Epithelial cell of proximal tubule (primary cell): ENCODE measurements at places on chromosomes 16 and 17.

DNA sequence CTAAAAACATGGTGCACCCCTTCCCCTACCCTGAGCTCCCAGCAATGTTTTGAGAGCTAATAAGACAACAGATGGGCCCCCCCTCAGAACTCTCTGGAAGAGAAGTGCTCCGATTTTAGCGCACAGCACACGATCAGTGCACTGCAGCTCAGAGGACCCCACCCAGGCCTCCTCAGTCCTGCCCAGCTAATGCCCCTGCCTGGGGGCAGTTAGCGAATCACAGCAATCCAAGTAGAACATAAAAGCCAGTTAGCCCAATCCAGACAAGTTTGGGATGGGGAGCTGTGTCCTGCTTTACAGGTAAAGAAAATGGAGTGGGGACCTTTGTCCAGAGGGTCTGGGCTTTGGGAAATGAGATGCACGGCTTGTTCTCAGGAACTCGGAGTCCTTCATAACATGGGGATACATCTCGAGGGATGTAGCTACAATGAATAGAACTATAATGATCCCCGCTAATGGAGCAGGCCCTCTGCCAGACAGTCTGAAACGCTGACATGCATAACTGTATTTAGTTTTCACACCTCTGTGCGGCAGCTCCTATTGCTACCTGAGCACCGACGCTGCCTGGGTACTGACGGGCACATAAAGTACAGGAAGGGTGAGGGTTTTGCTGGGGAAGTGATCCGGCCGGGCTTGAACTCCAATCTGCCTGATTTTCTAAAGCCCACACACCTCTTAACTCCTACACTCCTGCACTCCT lies 29.7 kb upstream of the CDC42EP4 start:
- no peak for DNase-seq

- no peak for DNase-seq
Observed at GRCh38 chr16:55189682-55190636, 134.0 kb upstream of the IRX6 start.

DNA sequence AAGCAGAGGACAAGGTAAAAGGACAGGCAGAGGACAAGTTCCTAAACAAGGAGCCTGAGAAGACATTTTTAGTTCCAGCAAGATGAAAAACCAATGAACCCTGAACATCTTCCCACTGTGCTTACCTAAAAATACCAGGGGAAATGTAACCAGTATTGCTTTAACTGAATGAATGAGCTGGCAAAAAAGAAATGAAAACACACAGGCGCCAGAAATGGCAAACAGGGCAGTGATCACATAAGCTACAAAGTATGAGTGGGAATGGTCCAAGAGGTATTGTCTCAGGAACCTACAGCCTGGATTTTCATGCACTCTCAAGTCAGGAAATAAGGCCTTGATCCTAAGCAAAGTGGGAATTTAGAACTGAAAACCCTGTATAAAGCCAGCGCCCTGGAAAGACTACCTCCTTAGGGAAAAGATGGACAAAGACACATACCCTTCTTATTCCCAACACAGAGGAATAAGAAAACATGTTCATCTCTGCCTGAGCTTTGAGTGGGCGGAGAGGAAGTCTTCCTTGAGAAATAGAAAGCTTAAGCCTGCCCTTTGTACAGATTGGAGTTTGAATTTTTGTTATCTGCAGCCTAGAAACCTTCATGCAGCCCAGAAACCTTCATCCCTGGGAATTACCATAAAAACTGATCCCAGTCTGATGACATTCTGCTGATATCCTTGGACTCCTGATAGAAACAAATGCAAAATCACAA lies 2.1 kb downstream of the CMTM2 start:
- DNase-seq, result peak; percentile 25

GRCh38 chr16:55036371-55036821 lies 105.7 kb downstream of the IRX5 start:
- DNase-seq, result no peak

DNA sequence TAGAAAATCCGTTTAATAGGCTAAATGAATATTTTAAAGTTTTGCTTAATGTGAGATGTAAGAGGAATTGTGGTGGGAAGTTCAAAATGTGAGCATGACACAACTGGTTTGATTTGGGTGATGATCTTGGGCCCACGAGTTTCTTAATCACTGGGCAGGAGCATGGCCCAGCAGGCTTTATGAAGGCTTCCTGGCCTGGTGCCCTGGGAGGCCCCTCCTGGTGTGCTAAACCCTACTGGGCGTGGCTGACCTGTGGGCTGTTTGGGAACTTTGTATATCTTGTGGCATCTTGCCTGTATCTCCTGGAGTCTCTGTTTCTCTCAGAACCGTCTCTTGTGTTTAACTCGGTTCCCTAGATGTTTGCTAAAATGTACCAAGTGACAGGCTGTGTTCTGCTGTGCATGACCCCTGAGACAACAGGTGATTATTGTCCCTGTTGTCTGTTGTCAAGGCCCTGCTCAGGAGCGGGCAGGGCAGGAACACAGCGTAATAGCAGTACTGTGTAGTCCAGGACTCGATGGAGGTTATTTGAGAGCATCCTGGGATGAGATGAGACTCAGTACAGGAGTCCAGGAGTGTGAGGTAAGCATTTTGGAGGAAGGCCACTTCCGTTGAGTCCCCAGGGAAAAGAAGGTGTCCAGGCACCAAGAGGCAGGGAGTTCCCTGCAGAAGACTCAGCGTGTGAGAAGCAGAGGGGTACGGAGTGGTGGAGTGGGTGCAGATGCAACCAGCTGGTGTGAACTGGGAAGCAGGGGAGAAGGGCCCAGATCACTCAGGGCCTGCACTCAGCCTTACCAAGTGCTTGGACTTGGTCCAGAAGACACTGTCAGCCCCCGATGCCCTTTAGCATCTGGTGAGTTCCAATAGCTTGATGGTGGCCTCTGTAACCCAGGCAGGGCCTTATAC lies 48.5 kb downstream of the B9D1 start:
- no peak for DNase-seq

- peak; percentile 79 for DNase-seq
Observed at GRCh38 chr17:74512624-74513091, 18.6 kb downstream of the CD300LB start.

DNA sequence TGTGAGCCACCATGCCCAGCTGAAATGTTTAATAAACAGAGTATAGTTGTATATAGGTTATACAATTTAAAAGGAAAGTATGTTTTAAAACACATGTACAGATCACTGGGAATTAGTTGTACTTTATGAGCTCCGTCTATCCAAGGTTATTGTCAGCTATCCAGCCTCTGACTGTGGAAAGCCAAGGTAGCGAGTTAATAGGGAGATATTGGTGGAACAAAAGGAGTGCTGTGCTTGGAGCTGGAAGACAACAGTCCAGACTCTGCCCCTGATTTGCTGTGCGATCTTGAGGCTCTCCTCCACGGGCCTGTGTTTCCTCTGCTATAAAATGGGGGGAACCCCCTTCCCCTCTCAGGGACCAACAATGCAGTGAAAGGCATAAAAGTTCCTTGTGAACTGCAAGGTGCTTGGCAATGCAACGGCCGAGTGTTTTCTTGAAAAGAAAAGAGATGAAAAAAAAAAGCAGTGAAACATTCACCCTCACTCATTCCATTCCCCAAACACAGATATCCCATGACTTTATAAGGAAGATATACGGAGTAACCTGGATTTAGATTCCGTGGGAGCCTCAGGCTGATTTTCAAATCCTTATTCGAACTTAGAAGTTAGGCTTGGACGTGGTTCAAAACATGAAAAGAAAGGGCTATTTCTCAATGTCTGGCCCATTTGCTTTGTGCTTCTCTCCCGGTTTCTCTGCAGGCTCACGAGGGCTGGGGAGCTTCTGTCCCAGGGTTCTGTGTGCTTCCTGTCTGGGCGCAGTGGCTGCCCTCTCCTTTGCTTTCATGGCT lies 34.1 kb downstream of the CUEDC1 start:
- no peak for DNase-seq
